ENCODE measurements at places on chromosomes 6 and 20.
A peak's percentile ranks its signal among the peaks of the same experiment; 100 is the strongest.

- DNase-seq = no peak
These were observed 29.1 kb upstream of the ZC3H12D start for GRCh38 chr6:149513915-149514314.

DNA sequence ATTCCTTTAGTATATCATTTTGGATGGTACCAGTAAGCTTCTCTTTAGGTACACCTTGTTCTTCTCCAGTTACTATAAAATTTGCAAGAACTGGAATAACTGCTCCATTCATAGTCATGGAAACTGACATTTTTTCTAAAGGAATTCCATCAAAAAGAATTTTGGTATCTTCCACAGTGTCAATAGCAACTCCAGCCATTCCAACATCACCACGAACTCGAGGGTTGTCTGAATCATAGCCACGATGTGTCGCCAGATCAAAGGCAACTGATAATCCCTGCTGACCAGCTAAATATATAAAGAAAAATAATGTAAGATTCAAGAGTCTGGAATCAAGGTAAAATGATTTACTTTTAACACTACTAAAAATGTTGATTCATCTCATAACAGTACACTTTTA is 5.3 kb downstream of the MMUT start:
- DNase-seq = no peak

- no peak for DNase-seq
These were observed 24.7 kb upstream of the MRGBP start for GRCh38 chr20:62771396-62772102.

GRCh38 chr6:16343593-16343992 is 105.2 kb downstream of the GMPR start:
- DNase-seq = no peak

DNA sequence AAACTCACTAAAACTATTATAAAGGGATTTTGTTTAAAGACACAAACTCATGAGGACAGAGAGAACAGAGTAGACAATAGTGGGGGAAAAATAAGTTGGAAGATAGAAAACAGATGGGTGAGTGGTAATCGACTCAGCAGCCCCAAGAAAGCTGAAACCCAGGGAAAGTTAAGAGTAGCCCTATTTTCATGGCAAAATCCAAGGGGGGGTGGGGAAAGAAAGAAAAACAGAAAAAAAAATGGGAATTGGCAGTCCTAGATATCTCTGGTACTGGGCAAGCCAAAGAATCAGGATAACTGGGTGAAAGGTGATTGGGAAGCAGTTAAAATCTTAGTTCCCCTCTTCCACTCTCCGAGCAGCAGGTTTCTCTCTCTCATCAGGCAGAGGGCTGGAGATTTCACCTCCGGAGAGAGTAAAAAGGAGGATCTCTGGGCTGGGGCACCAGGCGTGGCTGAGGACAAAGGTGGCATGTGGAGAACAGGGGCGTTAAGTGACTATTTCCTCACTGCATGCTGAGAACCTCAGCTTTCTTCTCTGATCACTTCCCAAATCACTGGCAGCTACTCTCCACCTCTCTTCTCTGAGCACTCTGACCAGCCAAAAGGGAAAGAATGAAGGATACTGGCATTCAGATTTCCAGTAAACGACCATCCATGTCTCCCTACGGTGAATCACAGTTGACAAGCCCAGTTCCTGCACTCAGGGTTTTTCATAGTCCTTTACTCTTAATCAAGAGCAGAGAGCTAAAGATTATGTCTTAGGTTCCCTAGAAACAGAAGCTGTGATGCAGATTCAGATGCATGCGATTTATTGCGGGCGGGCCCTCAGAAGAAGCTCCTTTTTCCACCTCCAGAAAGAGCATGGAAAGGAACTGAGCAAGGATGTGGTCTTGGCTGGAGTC is 7.3 kb upstream of the RNF24 start:
- no peak for DNase-seq

GRCh38 chr6:15618685-15619084 is 44.1 kb downstream of the DTNBP1 start:
- no peak for DNase-seq

DNA sequence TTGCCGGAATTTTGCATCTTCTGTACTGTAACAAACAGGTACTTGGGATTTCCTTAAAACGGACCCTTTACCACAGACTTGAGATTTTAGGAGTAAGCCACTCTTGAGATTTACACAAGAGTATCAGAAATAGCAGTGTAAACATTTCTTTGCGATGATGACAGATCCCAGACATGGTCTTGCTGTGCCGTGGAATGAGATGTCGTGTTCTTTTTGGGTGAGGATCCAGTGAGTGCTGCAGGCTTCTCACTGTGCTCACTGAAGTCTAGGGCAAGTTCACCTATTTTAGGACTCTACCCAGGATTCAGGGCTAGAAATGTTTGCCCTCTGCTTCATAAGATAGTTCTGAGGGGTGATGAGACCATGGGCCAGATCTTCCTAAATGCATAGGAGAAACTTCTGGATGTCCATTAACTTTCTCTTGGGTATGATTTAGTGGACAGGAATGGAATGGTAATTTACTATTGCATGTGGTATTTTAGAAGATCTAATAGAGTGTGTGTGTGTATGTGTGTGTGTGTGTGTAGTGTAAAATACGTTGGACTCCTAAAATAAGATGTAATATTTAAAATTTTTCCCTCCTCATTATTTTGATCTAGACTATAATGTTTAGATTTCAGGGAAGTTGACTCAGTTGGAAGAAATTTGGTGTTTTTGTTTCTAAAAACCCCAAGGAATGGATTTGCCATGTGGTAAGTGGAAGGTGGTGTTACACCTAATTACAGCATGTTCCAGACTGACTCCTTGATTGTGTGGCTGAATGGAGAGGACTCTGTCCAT is 8.5 kb downstream of the LRRC1 start:
- no peak for DNase-seq

GRCh38 chr20:34511891-34512265 is 4.3 kb upstream of the DYNLRB1 start:
- no peak for DNase-seq

GRCh38 chr20:6882561-6883291 is 115.2 kb downstream of the BMP2 start:
- DNase-seq = peak; percentile 82

DNA sequence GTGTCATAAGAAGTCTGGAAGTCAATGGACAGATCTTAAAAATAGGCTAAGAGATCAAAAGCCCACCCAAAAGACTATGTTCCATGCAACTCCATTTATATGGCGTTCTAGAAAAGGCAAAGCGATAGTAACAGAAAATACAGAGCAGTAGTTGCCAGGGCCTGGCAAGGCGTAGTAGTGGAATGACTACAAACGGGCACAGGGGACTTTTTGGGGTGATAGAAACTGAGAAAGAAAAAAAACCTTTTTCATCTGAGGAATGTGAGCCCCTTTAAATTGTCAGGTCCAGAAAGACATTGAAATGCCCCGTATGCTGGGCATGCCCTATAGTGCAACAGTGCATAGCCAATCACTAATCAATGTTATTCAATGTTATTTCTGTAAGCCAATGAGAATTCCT is 47.2 kb upstream of the FAM50B start:
- no peak for DNase-seq

- no peak for DNase-seq
These were observed 47.3 kb downstream of the APCDD1L start for GRCh38 chr20:58467572-58468527.

- DNase-seq = no peak
These were observed 3.4 kb downstream of the HSPA1L start for GRCh38 chr6:31811645-31812044.

DNA sequence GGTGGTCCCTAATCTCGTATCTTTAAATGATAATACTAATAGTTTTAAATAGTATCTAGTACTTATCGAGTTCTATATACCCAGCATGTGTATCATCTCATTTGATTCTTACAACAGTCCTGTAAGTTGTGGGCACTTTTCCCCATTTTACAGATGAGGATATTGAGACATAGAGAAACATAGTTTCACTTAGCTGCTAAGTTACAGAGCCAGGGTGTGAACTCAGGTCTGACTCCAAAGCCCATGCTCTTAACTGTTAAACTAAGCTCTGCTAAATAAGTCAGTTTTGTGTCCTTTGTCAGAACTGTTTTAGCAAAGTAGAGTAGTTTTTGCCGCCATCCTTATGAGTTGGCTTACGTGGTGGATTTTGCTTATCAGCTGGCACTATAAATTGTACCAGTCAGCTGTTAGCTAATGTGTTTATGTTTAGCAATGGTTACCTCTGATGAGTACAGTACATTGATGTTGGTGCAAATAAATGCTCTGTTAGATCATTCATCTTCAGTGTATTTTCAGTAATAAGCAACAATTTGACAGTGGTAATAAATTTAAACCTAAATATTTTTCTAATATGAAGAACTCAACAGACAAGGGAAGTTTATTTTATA is 12.1 kb downstream of the OGFRL1 start:
- no peak for DNase-seq

DNA sequence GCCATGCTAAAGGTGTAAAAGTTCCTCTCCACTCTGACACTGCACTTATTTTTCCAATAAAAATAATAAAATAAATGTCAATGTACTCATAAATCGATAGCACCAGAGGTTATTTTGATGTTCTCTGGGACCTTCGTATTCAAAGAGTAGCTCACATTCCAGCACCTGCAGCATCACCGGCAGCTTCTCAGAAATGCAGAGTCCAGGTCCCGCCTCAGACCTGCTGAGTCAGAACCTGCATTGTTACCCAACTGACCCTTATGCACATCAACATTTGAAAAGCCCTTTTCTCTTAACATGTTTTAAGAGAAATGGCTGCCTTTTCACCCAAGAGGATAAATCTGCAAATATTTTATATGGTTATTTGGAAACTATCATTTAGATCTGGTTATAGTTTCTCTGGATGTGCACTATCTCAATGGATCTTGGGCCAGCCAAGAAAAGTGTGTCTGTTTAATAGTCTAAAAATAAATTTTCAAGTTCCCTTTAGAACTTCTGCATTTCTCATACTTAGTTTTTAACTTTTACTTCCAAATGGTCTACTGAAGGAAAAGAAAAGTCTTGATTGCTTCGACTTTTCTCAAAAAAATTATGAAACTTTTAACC is 216.2 kb upstream of the PRDM1 start:
- DNase-seq = no peak
